ENCODE measurements at places on chromosomes 3 and 15. TPM values are rescaled to one million over a fixed set of nuclear protein-coding genes. Genes with fewer than 3 reads are reported as not detected.

DNA sequence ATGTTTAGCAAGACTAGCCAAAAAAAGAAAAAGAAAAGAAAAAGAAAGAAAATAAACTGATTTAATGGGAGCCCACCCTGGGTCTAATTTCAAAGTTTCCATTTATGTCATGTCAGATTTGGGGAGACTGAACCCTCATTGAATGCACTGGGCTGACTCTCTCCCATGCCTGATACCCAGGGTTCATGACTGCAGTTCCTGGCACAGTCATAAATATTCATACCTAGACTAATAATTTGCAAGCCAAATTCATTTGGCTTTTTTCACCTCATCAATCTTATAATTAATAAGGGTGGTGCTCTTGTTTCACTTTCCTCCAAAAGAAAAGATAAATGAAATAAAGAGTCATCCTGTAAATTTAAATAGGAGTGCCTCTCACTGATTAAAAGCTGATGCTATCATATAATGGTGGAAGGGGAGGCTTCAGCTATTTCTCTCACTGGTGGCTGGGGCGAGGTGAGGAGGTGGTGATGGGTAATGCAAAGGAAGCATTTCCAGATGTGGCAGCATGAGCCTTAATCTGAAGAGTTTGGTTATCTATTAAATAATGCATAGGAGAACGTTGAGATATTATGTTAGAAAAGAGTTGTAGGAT, 224.5 kb downstream of the MEIS2 start:
- DNase-seq = no peak

DNA sequence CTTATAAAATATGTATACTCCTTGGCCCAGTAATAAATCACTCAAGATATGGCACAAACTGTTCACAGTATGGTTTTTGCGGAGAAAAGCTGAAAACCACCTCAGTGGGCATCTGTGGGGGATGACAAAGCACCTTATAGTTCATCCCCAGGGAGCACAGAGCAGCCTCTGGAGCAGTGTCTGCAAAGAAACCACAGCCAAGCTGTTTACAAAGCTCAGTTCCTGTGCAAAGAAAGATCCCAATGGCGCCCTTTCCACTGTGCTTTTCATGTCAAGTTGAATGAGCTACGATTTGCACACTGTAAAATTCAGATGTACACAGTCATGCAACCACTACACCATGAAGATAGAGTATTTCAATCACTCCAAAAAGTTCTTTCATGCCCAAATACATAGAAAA, 2.5 kb upstream of the EFCC1 start:
- no peak for DNase-seq

DNA sequence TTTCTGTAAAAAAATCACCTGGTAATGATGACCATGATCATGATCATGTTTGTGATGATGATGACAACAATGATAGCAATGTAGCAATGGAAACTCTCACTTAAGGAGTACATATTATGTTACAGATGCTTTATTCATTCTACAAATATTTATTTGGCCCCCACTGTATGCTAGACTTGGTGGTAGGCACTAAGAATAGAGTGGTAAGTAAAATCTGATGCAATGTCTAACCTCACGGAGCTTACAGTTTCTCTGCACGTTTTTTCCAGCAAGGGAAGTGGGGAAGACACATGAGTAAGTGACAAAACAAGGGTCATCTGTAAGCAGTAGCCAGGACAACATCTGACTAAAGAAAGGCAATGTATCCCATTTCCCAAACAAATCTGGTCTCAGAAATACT, 199.4 kb upstream of the MRPL3 start:
- DNase-seq = no peak

GRCh38 chr3:30760040-30760695, 134.3 kb downstream of the GADL1 start:
- DNase-seq = no peak

DNA sequence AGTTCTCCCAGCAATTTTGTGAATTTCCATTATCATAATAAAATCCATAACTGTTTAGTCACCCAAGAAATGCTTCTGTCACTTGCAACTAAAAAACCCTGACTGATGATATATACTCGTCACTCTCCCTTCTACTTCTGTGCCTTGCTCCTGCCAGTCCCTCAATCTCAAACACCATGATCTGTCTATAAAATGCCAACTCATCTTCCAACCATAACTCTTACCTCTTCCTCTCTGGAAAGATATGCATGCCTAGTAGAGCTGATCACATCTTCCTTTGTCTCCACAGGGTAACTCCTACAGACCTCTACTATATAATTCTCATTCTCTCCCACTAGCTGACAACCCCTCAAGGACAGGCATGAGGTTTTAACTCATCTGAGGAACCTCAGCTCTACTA, 5.2 kb upstream of the VEPH1 start:
- DNase-seq = no peak

SENP8 gene
- total RNA-seq = 7.0 TPM
